ENCODE measurements at places on chromosomes 1 and 21. TPM values are rescaled to one million over a fixed set of nuclear protein-coding genes. Genes with fewer than 3 reads are reported as not detected.

The PLEKHO1 gene
- 6.8 TPM for total RNA-seq

GRCh38 chr21:42347601-42348327 is 3.0 kb downstream of the TFF2 start:
- no peak for DNase-seq
- no peaks in the 10 kb centered on the region for H3K27me3 ChIP-seq
- H3K4me1 ChIP-seq: no peaks in the 10 kb centered on the region

GRCh38 chr1:19754482-19754881 is 45.2 kb downstream of the TMCO4 start:
- DNase-seq: no peak
- peaks cover 3% of the 10 kb centered on the region for H3K4me1 ChIP-seq
- no peaks in the 10 kb centered on the region for H3K36me3 ChIP-seq
- H3K27me3 ChIP-seq: no peaks in the 10 kb centered on the region

DNA sequence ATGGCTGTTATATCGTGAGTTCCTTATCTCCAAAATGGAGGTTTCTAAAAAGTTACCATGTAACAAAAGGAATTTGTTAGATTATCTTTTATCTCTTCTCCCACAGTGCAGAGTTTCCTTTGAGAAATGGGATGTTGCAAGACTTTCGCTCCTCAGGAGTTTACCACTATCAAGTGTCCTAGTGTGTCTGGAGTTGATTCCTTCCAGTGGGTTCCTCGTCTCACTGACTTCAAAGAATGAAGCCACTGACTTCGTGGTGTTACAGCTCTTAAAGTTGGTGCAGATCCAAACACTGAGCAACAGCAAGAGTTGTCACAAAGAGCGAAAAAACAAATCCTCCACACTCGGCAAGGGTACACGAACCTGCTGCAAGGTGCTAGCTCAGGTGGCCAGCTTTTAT is 37.0 kb downstream of the SPAG17 start:
- no peak for DNase-seq
- H3K36me3 ChIP-seq: no peaks in the 10 kb centered on the region
- no peak overlapping the region for H3K4me3 ChIP-seq
- H3K4me1 ChIP-seq: no peaks in the 10 kb centered on the region
